Right atrium auricular region (tissue), 2 donors: ENCODE measurements at places on chromosomes 11 and 22. TPM values are rescaled to one million over a fixed set of nuclear protein-coding genes. Genes with fewer than 3 reads are reported as not detected.
A peak's percentile ranks its signal among the peaks of the same experiment; 100 is the strongest.

DNA sequence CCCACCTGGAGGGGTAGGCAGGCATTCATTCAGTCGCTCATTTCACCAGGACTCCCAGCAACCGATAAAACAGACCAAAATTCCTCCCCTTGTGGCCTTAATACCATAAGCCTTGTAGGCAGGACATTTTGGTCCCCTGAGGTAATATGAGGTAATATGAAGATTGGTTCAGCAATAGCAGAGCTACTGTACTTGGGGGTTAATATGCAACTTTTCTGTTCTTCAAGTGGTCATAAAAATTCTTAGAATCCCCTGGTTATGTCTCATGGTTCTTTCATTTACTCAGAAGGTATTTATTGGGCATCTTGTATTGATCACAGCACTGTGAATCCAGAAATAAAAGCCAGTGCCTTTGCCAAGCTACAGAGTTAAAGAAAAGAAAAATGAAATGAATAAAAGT lies 29.8 kb downstream of the SHISA8 start:
- H3K27me3 ChIP-seq = no peaks in the 10 kb centered on the region
- H3K4me1 ChIP-seq = no peaks in the 10 kb centered on the region
- no peak overlapping the region for H3K4me3 ChIP-seq
- H3K36me3 ChIP-seq = peaks cover 93% of the 10 kb centered on the region
- no peak for DNase-seq

- H3K36me3 ChIP-seq = no peaks in the 10 kb centered on the region
- H3K27ac ChIP-seq = no peak overlapping the region
- DNase-seq = no peak
- no peaks in the 10 kb centered on the region for H3K27me3 ChIP-seq
These were observed 64.2 kb downstream of the RASSF10 start for GRCh38 chr11:13073119-13073981.

GRCh38 chr11:62796281-62796680 lies 4.5 kb upstream of the TMEM223 start:
- H3K27ac ChIP-seq = no peak overlapping the region
- peaks cover 10% of the 10 kb centered on the region for H3K4me1 ChIP-seq
- no peak for DNase-seq
- no peaks in the 10 kb centered on the region for H3K27me3 ChIP-seq
- H3K36me3 ChIP-seq = peaks cover 93% of the 10 kb centered on the region

- H3K4me3 ChIP-seq = no peak overlapping the region
- no peaks in the 10 kb centered on the region for H3K27me3 ChIP-seq
- H3K27ac ChIP-seq = peak overlapping the region; percentile 86
- no peaks in the 10 kb centered on the region for H3K4me1 ChIP-seq
These were observed 15.6 kb downstream of the TMEM184B start for GRCh38 chr22:38257181-38257580.

DNA sequence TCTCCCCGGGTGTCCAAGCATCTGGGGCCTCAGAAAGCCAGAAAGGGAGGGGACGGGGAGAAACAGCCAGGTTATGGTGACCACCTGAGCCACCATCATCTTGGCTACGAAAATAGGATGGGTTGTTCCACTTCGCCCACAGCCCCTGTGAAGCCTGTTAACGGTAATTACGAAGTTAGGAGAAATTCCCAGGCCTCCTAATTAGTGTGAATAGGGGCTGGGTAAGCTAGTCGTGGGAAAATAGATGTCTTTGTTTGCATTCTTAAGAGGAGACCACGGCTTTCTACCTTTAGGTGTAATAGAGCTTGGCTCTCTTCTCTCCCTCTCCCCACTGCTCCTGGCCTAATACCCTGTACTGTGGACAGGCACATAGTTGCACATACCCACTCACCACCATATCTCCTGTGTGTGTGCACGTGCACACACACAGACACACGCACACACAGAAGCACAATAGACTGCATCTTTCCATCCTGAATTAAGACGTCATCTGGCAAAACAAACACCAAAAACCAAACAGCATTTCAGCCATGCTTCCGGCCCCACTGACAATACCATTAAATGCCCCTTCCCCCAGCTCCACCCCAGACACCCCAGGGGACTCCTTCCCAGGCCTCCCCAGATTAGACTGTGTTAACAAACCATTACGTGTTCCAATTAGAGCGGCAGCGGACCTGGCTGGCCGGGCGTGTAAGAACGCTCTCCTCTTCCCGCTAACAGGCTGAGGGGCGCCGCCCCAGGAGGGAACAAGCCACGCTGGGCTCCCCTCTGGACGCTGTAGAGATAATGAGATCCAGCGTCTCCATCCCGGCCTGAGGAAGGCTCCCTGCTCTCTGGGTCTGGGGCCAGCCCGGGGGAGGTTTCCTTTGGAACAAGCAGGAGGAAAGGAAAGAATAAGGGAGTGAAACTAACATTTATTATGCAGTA lies 72.8 kb downstream of the TP53I11 start:
- H3K27me3 ChIP-seq = no peaks in the 10 kb centered on the region
- H3K36me3 ChIP-seq = no peaks in the 10 kb centered on the region
- H3K4me3 ChIP-seq = no peak overlapping the region

DNA sequence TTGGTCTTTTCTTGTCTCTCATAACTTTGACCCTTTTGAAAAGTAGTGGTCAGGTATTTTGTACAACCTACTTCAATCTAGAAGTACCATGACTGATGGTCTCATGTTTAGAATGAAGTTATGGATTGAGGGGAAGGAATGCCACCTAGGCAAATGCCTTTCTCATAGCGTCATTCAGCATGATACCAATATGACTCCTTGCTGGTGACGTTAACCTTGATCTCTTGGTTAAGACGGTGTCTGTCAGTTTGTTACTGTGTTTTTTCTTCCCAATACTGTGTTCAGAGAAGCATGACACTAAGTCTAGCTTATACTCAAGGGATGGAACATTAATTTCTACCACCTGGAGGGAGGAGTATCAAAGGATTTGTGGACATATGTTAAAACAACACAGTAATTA lies 130.9 kb downstream of the KIF18A start:
- no peak overlapping the region for H3K4me3 ChIP-seq
- no peaks in the 10 kb centered on the region for H3K27me3 ChIP-seq
- no peak for DNase-seq
- H3K4me1 ChIP-seq = no peaks in the 10 kb centered on the region
- H3K27ac ChIP-seq = no peak overlapping the region

GRCh38 chr22:26887456-26887855 lies 230.1 kb downstream of the MIAT start:
- peak overlapping the region; percentile 45 for H3K27ac ChIP-seq
- no peaks in the 10 kb centered on the region for H3K36me3 ChIP-seq
- no peak overlapping the region for H3K4me3 ChIP-seq
- H3K4me1 ChIP-seq = no peaks in the 10 kb centered on the region
- H3K27me3 ChIP-seq = no peaks in the 10 kb centered on the region
- no peak for DNase-seq

DNA sequence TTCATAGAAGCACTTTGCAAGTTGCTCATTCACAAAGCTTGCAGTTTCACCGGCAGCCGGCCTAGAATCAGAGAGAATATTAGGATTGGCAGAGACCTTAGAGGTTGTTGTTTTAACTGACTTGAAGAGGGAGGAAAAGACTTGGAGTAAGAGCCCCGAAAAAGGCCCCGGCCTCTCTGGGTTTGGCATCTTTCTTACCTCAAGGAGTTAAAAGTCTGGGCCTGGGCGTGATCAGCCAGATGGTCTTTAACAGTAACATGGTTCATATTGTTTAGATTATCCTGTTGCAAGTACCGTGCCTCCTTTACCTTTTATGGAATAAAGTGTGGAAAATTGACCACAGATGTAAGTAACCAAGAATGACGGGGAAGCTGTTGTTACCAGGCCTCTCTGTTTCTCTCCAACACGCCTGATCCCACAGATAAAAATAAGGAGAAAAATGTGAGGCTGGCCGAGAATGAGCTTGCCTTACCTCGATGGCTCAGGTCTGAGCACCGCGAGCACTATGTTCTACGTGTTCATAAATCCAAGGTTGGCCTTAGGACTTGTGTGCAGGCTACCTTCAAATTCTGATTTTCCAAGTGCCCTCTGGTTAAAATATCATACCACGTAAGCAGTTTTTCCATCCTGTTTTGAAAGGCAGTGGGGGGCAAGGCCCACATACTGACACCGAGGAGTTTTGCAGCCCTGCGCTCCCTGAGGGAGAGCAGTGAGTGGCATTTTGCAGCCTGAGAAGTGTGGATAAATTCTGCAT lies 56.4 kb downstream of the PARVA start:
- no peak overlapping the region for H3K4me3 ChIP-seq
- no peaks in the 10 kb centered on the region for H3K27me3 ChIP-seq

DNA sequence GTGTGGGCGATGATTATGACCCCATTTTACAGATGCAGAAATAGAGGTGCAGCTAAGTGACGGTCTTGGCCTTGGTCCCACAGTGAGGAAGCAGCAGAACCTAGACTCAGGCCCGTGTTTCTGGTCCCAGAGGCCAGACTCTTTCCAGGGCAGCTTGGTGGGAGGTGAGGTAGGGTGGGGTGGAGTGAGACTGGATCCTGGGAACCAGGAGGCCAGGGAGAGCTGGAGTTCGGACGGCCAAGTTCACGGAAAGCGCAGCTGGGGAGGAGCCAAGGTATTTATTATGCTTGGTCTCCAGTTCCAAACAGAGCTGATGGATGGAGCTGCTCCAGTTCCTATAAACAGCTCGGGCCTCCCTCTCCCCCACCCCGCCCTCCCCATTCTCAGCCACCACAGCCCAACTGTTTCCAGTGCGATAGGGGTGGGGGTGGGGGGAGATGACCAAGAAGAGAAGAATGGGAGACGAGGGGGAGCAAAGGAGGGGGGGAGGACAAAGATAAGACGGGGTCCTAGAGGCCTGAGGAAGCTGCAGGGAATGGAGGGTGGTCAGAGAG lies 16.2 kb downstream of the LRRC32 start:
- peaks cover 8% of the 10 kb centered on the region for H3K36me3 ChIP-seq
- no peak overlapping the region for H3K4me3 ChIP-seq
- peak overlapping the region; percentile 69 for H3K27ac ChIP-seq
- H3K4me1 ChIP-seq = peaks cover 74% of the 10 kb centered on the region
- H3K27me3 ChIP-seq = no peaks in the 10 kb centered on the region
- peak; percentile 73 for DNase-seq

GRCh38 chr11:119087747-119088241 lies 3.1 kb downstream of the HMBS start:
- no peak overlapping the region for H3K27ac ChIP-seq
- peaks cover 6% of the 10 kb centered on the region for H3K36me3 ChIP-seq
- DNase-seq = no peak
- H3K27me3 ChIP-seq = no peaks in the 10 kb centered on the region
- no peak overlapping the region for H3K4me3 ChIP-seq

DNA sequence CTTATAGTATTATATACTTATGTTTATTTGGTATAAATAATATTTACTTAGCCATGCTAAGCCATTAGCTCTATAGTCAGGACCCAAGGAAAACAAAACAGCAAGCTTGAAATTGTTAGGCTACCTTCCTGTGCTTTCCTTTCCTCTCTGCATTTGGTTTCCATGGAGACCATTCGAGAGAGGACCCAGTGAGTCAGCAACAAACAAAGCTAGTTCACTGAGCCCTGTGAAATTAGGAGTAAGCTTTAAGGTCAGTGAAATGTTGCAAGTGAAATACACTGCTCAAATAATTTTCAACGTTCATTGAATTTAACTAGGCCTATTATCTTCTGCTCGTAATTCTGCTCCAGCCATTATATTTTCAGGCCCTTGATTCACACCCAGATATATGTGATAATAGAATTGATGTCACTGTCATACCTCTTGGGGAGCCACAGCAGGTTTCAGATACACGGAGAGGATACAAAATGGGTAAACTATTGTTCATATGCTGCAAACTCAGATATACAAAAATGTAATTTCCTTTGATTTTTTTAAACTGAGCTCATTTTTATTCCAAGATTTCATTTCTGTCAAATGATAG lies 9.1 kb upstream of the OR10D3 start:
- H3K4me3 ChIP-seq = no peak overlapping the region
- no peak for DNase-seq
- no peak overlapping the region for H3K27ac ChIP-seq
- no peaks in the 10 kb centered on the region for H3K4me1 ChIP-seq
- no peaks in the 10 kb centered on the region for H3K27me3 ChIP-seq

YPEL4 gene
- 0.55 TPM for total RNA-seq

DEFB131B gene
- total RNA-seq = not detected

SLN gene
- 767 TPM for total RNA-seq

DDIAS gene
- total RNA-seq = 2.0 TPM

MFNG gene
- total RNA-seq = 9.9 TPM

PANX3 gene
- total RNA-seq = not detected

FOLR1 gene
- total RNA-seq = not detected

TRIM29 gene
- total RNA-seq = 2.7 TPM

MMP12 gene
- total RNA-seq = not detected

NRGN gene
- total RNA-seq = 2.8 TPM
